ENCODE measurements at places on chromosomes 6 and 20. TPM values are rescaled to one million over a fixed set of nuclear protein-coding genes. Genes with fewer than 3 reads are reported as not detected.
A peak's percentile ranks its signal among the peaks of the same experiment; 100 is the strongest.

Gene MUCL3
- not detected for total RNA-seq

DNA sequence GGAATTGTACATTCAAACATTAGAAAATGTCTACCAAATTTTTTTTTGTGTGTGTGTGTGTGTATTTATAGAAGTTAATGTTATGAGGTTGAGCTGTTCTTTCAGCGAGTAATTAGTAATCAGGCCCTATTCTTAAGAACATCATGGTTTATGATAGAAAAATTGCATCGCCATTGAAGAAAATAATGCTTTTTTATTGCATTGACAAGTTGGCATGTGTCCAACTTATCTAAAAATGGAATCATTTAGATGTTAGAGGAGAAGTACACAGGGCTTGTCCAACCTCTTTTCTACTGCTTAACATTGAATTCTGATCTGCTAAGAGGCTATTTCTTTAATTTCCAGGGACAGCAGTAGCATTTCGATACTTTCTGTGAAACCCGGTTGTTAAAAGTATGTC, 61.6 kb upstream of the ADGRG6 start:
- no peak for DNase-seq

- DNase-seq = no peak
These were observed 37.4 kb upstream of the ADGRB3 start for GRCh38 chr6:68597642-68598041.

GRCh38 chr6:163263998-163264661, 150.4 kb upstream of the QKI start:
- DNase-seq = no peak

Gene SOD2
- total RNA-seq = 495 TPM

GRCh38 chr6:1091900-1092299, 220.0 kb upstream of the FOXQ1 start:
- no peak for DNase-seq

- DNase-seq = no peak
These were observed 28.7 kb upstream of the MAS1 start for GRCh38 chr6:159862103-159862502.

Gene DEFB113
- not detected for total RNA-seq

Gene EBF4
- 9.7 TPM for total RNA-seq

- no peak for DNase-seq
These were observed 483.9 kb downstream of the RFPL4B start for GRCh38 chr6:112831022-112831421.

- peak; percentile 91 for DNase-seq
These were observed 134.3 kb upstream of the CDH4 start for GRCh38 chr20:61117725-61118124.

Gene MYB
- total RNA-seq = 1.7 TPM

Gene PKHD1
- total RNA-seq = 1.8 TPM

GRCh38 chr6:156577749-156578148, 199.4 kb upstream of the ARID1B start:
- no peak for DNase-seq

Gene MAK
- 0.17 TPM for total RNA-seq

Gene MICB
- 8.1 TPM for total RNA-seq

DNA sequence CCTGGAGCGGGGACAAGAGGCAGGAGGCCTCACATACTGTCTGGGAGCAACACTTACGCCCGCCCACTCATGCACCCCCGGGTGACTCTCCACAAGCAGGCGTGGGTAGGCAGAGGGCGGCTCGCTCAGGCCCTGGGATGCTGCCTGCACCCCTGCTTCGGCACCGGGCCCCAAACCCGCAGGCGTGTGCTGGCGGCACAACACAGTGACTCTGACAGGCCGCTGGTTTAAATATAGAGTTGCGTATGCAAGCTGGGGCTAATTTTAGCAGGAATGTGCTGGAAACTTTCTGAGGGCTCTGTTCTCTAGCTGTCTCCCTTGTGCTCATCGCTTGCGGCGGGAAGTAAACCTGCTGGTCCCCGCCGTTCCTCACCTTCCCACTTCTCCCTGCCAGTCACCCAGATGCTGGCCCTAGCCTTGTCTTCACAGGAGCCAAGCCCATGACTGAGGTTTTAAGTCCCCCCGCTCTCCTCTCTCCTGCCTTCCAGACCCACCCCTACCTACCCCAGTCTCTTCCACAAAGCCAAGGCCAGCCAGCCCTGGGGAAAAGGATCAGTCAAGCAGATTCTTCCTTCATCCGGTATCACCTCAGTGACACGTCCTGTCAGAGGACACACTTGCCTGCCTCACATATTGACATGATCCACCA, 94.5 kb upstream of the FOXP4 start:
- DNase-seq = no peak

DNA sequence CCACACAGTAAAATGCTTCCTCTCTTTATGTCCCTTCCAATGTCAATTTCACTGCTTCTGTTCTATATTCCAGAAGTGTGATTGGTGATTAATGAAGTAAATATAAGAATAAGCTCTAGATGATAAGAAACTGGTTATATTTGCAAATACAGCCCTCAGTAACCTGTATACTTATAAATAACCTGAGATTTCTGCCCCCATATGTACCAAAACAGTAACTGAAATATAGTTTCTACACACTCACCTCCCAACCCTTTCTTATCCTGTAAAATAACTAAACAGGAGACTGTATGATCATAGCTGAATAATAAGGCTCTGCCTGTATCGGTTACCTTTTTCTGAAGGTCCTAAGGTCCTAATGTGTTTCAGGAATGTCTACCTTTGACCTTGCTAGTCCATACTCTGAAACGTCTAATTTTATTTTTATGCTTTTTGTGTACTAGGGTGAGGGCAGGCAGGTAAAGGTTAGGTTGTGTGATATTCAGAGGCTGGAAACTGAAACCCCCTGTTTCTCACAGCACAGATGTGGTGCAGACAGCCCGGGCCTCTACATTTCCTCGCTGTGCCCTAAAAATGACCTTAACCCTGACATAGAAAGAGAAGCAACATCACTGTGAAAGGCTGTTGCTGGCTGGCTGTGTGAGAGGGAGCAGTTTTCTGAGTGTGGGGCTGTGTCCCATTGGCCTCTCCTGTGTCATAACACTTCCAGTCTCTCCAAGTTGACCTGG, 378.8 kb downstream of the CENPW start:
- no peak for DNase-seq

DNA sequence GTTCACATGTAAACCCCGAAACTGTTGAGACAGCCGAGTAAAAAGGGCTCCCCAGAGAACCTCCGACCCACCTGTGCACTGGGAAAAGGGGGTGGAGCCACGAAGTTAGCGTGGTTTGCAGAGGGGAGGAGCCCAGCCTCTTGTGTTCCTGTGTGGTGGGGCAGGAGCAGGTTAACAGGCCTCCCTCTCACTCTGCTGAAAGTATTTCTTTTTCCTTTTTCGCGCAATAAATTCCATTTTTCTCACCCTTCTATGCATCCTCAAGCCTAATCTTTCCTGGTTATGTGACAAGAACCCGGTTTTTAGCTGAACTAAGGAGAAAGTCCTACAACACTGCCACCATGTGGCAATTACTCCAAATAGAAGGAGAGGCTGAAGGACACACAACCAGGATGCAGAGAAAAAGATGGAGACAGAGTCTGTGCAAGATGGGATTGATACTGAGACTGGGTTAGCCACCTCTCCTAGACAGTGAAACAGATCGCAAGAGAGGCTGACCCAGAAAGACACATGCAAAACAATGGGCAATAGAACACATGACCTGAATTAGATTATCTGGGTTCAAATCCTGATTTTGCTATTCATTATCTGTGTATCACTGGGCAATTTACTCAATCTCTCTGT, 168.7 kb upstream of the PRSS16 start:
- peak; percentile 18 for DNase-seq

Gene ADGRF4
- total RNA-seq = 5.5 TPM

- DNase-seq = no peak
These were observed 224.5 kb downstream of the GMDS start for GRCh38 chr6:2020909-2021308.

GRCh38 chr6:35342258-35343091, at the start of gene PPARD:
Gene PPARD, plus strand, starts transcription at chr6:35342558. Its CDS starts 68,530 bp downstream, at chr6:35411088.
- no peak for DNase-seq

DNA sequence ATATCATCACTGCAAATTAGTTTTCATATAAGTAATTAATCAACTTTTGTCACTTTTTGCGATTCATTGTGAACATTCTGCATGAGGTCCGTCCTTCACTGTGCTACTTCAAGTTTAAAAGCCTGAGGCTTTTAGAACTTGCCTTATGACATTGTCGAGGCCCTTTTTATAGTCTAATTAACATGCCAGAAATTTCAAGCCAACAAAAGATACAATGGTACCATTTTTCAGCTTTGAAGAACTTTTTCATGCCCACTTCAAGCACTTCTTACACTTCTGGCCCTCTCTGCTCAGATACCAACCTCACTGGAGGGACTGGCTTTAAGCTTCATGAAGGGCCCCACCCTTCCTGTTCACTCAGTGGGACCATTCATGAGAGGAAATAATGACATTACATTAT, 323.1 kb downstream of the TPBG start:
- no peak for DNase-seq

GRCh38 chr6:52362443-52363227, 684 bp downstream of the PAQR8 start:
- DNase-seq = no peak

Gene SIRPA
- 50.2 TPM for total RNA-seq

- no peak for DNase-seq
These were observed 66.2 kb upstream of the RREB1 start for GRCh38 chr6:7041511-7042026.

Gene STMND1
- total RNA-seq = not detected

Gene PAX1
- total RNA-seq = not detected

All from kidney epithelial cell (primary cell).